ENCODE measurements at places on chromosomes 16 and 17.

- DNase-seq: peak; percentile 97
Measured at GRCh38 chr16:46621006-46621933, at the start of gene SHCBP1. Gene SHCBP1 (minus strand): TSS chr16:46621379. CDS start chr16:46621359, 20 bp downstream.

DNA sequence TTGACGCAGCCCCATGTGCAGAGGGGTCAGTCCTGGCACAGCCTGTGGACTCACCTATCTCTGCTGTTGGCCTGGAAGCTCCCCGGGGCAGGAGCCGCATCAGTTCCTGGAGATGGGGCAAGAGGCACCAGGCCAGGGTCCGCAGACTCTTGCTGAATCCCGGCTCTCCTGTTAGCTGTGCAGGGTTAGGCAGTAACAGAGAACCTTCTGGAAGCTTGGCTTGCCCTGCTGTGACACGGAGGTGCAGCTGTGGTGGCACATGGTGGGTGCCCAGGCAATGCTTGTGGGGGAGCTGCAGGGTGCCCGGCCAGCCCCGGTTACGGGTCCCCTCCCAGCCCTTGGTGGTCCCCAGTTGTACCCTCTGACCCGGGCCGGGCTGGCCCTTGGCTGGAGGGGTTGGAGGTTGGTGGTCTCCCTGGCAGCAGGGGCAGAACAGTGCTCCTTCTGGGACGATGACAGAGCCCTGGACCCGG lies 26.0 kb upstream of the ZNF469 start:
- DNase-seq: no peak

DNA sequence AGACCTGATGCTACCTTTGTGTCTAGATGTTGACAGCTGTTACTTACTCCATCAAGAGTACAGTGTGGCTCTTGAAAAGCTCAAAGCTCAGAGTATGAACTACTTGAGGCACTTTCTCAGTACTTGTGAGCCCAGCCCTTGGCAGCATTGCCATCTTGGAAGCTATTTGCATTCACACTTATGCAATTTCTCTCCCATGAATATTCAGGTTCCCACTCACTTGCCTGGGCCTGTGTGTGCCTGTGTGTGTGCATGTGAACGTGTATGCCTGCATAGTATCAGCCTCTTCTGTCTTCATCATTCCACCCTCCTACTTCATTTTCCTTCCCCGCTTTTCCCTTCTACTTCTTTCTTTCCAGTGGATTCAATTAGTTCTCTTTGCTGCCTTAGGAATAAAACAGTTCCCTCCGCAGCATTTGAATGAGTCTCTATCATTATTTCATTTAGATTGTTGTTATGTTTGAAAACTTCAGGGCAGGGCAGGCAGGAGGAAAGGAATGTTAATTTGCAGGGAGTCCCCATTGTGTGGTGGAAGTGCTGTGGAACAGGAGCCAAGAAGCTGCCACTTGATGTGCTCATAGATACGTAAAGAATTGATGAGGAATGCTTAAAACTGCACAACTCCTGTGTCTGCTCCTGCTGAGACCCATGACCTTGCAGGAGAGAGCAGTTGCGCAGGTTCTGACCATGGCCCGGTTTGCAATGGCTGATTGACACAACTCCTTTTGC lies 58.9 kb downstream of the HS3ST4 start:
- DNase-seq: no peak

DNA sequence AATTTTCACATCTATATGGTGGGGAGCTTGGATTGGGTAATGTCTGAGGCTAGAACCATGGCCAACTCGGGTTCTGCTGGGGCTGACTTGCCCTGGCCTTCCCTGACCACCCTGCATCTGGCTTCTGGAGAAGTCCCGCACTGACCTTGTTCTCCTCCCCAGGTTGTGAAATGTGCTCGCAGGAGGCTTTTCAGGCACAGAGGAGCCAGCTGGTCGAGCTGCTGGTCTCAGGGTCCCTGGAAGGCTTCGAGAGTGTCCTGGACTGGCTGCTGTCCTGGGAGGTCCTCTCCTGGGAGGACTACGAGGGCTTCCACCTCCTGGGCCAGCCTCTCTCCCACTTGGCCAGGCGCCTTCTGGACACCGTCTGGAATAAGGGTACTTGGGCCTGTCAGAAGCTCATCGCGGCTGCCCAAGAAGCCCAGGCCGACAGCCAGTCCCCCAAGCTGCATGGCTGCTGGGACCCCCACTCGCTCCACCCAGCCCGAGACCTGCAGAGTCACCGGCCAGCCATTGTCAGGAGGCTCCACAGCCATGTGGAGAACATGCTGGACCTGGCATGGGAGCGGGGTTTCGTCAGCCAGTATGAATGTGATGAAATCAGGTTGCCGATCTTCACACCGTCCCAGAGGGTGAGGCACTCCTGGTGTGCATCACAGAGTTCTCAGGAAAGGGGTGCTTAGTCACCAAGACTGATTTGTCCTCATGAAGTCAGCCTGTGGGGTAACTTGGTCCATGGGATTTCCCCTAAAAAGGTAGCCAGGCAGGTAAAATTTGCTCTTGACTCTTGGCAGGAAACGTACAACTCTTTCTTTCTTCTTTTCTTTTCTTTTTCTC lies 6.1 kb downstream of the NOD2 start:
- DNase-seq: no peak

DNA sequence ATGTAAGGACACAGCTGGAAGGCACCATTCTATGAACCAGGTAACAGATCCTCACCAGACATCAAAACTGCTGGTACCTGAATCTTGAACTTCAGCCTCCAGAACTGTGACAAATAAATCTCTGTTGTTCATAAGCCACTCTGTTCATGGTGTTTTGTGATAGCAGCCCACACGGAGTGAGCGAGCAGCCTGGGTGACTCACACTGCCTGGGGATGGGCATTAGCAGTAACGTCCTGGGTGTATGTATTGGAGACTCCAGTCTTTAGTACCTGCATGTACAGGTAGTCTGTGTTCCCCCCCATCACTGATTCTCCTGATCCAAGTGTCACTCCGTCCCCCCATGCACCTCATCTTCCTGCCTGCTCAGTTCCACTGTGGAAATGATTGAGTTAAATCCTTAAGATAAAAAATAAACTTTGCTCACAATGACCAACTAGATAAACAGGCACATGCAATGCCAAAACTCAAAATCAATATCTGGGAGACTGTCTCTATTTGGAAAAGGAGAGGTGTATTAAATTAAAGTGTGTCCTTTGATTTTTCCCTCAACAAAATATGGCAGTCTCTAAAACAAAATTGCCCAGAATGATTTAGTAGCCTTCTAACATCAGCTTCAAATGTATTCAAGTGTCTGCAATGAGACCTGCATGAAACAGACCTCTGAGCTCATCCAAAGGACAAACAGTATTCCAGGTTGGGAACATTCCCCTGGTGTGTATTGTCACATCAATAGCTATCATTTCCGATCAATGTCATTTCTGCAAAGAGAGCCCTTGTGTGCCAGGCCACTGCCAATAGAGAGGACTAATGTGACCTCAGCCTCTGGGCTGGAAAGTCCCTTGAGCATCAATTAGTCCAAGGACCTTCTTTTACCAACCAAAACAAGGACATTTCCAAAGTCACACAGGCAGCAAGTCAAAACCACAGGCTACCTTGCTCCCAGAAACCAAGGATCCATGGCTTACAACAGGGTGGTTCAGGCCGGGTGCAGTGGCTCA lies 12.2 kb upstream of the VAT1L start:
- no peak for DNase-seq

GRCh38 chr16:27972500-27972899 lies 91.0 kb downstream of the GSG1L start:
- peak; percentile 76 for DNase-seq

GRCh38 chr16:82924075-82924854 lies 297.5 kb downstream of the CDH13 start:
- DNase-seq: no peak

DNA sequence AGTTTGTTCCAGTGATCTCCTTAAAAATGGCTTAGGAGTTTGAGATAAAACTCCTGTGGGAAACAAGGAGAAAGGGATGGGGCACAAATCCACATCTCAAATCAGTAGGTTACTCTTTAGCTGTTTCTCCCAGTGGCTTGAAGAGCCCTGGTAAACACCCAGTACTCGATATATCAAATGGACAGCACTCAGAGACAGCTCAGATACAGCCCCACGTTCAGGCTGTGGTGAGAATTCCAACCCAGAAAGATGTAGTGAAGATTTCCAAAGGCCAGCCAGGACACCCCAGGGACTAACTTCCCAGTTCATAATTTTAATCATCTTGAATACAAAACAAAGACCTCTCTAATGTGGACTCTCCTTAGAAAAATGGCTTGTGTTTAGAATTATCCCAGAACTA lies 6.4 kb upstream of the VEZF1 start:
- DNase-seq: no peak

GRCh38 chr17:63934183-63935112 lies 2.3 kb upstream of the CD79B start:
- peak; percentile 20 for DNase-seq

DNA sequence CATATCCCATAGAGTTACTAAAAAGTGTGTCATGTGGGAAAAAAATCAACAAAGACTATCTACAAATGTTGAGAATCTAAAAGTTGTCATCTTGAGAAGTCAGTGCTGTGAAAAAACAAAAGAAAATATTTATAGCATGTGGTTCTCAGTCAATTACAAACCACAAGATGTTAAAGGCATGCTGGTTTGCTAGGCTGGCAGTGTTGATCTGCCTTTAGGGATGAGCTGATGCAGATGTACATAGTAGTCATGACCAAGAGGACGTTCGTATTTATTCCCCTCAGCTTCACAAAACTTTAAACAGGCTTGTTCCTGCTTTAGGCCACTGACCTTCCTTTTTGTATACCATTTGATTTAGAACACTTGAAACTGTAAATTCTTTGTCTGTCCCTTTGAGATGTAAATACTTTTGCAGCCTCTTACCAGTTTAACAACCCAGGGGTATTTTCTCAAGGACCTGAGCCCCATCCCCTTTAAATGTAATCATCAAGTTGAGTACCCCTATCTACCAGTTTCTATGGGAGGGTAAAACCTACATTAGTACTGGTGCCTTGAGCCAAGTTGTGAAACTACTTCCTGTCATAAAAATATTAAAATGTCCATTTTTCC lies 446.6 kb downstream of the KCNJ18 start:
- DNase-seq: no peak

DNA sequence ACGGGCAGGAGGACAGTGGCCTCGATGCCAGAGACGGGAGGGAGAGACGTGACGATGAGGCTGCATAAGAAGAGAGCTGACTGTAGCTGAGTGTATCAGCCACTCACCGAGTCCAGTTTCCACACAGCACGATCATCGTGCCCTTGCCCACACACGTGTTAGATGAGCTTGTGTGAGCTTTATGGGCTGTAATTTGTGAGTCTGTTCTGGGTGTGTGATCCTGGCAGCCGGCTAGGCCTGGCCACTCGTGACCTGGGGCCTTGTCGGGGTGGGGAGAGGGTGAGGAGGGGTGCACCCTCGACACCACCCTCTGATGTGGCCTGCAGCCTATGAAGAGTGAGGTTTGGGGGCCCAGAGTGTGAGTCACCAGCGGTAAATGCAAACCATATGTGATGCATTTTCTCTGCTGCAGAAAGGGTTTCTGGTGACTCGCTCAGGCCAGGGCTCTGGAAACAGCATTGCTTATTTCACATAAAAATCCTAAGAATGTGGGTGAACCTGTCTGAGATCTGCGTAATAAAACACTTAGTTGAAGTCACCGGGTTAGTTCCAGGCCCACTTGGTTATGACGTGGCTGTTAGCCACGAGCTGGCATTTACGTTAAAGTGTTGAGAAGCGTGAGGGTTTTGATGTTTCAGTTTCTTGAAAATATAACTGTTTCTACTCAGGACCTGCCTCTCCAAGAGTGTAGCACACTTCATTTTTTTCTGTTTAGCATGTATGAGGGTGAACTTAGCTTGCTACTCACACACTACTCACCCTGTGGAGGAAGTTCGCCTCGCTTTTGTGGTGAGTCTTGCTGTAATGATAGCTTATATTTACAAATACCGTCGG lies 4.2 kb downstream of the METRNL start:
- DNase-seq: peak; percentile 79

- no peak for DNase-seq
Measured at GRCh38 chr17:16879686-16880085, 92.2 kb downstream of the TNFRSF13B start.

DNA sequence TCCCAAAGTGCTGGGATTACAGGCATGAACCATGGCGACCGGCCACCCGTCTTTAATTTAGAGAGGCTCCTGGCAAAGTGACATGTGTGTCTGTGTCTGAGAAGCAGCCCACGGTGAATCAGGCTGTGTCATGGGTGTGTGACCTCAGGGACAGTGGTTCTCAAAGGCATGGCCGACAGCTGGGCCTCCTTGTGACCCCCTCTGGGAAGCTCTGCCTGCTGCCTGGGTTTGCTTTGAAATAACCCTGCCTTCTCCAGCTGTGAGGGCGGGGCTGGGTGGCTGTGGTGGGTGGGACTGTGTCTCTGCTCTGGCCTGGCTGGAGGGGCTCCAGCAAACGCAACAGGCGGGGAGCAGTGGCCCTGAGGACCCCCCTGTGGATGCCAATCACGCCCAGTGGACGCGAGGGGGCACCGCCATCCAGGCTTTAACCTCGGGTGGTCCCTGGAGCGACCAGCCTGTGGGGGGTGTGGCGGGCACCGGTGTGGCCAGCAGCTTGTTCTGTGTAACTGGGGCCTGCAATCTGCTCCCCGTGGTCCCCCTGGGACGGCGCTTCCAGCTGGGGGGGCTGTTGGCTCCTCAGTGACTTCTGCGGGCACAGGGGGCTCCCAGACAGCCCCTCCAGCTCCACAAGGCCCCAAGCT lies 8.8 kb upstream of the APRT start:
- DNase-seq: no peak

- no peak for DNase-seq
Measured at GRCh38 chr17:1072551-1072961, 75.6 kb downstream of the TIMM22 start.

DNA sequence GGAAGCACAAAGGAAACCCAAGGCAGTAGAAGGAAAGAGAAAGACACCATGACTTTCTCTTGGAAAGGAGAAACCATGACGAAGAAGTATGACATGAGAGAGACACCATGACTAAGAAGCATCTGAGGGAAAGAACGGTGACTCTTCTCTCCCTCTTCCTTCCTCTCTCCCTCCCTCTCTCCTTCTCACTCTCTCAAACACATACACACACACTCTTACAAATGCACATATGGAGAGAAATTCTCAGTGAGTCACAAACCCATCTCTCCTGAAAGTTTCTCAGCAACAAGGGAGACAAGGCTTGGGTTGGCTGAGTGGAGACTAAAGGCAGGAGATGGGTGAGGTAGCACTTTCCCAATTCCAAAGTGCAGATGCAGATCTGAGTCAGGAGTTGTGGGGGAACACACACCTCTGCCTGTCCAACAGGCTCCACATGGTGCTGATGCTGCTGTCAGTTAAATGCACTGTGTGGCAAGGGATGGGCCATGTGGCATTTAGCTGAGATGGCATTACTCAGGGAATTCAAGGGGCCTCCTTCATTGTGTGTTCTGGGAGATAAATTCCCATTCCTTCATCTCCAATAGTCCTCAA lies 336.7 kb upstream of the C16orf82 start:
- DNase-seq: no peak
